ENCODE measurements at places on chromosomes 11 and 22.

DNA sequence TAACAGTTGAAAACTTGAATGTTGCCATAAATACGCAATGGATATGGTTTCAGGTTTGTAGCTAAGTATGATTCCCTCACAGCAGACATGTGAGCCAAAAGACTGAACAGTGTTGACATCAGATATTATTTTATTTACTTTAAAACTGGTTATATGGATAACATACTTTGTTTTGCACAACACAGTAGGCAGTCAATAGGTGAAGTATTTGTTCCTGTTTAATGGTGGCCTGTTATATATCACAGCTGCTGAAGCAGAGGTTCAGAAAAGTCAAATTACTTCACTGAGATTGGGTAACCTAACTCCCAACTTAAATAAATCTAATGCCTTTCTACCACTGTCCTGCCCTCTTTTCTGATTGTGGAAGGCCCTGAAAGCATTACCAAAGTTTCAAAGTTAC, 44.6 kb downstream of the YAP1 start:
- DNase-seq, result no peak

DNA sequence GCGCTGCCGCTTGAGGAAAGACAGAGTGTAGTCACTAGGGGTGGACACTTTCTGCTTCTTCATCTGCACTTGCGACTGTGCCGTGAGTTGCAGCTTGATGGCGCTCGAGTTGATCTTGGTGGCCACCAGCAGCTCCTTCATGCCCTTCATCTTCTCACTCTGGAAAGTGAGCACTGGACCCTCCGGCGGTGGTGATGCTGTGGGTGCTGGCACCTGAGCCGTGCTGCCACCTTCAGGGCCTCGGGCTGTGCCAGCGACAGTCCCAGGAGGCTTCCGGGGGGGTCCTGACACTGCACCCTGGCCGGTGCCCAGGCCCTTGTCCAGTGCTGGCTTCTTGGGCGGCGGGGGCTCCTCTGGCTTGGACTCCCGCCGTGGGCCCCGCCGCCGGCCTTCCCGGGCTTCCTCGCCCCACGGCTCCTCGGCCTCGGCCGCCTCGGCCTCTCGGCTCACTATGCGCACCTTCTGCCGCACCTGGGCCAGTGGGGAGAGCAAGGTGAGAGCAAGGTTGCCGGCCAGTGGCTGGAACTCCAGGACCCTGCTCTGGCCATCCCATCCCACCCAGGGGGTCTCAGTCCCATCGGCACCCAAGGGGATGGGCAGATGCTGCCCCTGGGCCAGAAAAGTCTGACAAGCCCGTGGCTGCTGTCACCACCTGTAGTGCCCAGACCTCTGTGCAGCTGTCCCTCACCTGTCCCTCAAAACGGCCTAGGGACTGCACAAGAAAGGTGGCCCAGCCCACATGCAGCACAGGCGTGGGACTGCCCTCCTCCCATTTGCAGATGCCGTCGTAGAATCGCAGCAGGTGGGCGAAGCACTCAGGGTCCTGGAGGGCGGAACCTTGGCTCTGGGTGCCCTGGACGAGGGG, 1.6 kb upstream of the MAP4K2 start:
- no peak for DNase-seq

GRCh38 chr11:109973486-109973885, 119.7 kb upstream of the ZC3H12C start:
- no peak for DNase-seq

DNA sequence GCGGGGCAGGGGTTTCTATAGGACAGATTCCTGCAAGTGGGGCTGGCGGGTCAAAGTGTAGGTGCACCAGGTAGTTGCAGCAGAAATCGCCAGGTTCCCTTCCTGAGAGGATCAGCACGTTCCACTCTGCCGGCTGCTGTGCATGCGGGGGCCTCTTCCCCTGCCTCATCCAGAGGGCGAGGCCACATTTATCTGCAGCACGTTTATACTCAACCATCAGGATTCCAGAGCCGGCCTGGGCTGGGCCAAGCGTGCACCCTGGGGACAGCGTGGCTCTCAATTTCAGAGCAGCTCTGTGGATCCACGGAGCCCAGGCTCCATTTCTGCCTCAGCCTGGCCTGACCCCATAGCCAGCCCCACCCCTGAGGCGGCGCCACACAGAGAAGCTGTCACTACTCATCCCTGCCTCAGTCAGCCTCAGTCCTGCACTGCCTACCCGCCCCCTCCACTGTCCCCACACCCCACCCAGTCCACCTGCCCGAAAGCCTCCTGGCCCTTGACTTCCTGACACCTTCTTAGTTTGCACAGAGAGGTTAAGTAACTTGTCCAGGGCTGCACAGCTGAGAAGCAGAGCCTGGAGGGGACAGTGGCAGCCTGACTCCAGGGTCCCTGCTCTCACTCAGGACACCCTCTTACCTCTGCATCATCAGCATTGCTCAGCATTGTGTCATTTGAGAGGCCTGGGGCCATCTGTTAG, 45.9 kb upstream of the RTL6 start:
- no peak for DNase-seq

GRCh38 chr11:123056835-123057491, 5.0 kb downstream of the HSPA8 start:
- no peak for DNase-seq

- DNase-seq, result no peak
These were observed 141.6 kb downstream of the EFCAB6 start for GRCh38 chr22:43670513-43670912.

DNA sequence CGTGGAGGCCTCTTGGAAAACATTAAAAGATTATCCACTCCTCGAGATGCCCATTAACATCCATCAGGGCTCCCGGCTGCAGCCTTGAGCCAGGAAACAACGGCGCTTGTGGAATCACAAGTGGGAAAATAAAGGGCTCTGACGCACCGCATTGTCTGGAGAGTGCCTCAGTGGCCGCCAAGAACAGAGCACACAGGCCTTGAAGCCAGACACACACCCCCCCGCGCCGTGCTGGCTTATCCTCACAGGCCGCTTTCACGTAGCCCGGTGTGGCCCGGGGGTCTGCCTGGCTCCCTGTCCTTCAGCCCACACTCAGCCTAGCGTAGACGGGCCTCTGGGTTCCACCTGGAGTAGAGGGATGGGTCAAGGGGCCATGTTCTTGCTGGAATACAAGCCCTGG, 1020.5 kb downstream of the BRD1 start:
- no peak for DNase-seq

DNA sequence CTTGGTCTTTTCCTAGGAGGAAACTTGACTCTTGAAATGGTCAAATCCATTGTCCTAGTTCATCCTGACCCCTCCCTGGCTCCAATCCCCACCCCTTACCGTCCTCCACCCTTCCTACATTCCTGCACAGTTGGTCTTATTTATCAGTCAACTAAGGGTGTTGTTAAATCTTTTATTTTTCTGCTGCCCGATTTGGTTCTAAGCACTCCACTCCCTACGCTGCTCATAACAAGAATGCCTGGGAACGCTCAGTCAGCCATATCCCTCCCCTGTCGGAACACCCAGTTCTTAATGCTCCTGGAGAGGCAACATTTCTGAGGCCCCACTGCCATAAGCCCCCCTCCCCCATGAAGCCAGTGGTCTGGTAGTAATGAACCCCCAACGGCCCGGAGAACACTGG, 9.7 kb downstream of the EHF start:
- no peak for DNase-seq

GRCh38 chr11:9808943-9809342, 145.1 kb downstream of the SWAP70 start:
- DNase-seq, result no peak

DNA sequence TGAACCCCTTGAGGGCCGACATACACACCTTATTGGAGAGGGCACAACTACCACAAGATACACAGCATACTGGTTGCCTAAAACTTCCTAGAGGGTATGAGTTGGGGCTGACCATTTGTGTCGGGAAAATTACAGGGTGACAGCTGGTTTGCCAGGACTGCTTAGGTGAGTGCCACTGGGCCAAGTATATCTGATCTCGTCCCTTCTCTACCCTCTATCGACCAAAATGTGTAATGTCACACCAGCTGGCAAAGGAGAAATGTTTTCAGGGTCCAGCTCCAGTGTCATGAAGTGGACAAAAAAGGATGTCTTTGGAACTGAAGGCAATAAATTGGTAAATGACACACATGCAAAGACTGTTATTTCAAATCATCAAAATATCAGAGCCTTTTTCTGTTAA, 126.1 kb downstream of the PGR start:
- no peak for DNase-seq

- DNase-seq, result no peak
These were observed 15.1 kb downstream of the CWC15 start for GRCh38 chr11:94958121-94958696.

Data from activated CD4-positive, alpha-beta T cell treated with anti-CD3 and anti-CD28 coated beads, Interleukin-2, amount 50 U/mL, for 48 hours (primary cell).